ENCODE measurements at places on chromosomes 5 and 9.
A peak's percentile ranks its signal among the peaks of the same experiment; 100 is the strongest.

DNA sequence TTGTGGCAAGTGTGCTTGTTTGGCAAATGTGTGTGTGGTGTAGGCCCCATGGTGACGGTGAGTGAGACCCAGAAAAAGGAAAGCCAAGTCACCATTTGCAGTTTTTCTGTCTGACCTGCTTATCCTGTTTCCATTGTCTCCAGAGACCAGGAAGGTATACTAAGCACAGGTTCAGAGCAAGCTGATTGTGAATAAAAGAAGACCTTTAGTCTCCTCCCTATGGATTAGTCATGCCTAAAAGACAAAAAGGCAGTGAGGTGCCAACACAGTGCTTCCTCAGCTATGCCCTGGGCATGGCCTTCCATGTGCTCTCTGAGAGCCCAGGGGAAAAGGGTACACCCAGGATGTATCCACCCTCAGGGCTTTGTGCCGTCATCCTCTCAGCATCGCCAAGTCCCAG is 49.2 kb upstream of the SHOC1 start:
- no peak for DNase-seq

- DNase-seq: no peak
Observed at GRCh38 chr9:89011683-89012082, 20.4 kb downstream of the S1PR3 start.

GRCh38 chr5:150035139-150035895 is 34.8 kb downstream of the HMGXB3 start:
- DNase-seq: no peak

GRCh38 chr9:81318571-81318970 is 370.8 kb downstream of the TLE1 start:
- DNase-seq: no peak

GRCh38 chr5:16561660-16562059 is 55.1 kb downstream of the RETREG1 start:
- DNase-seq: no peak

GRCh38 chr9:126488310-126488709 is 125.4 kb upstream of the LMX1B start:
- no peak for DNase-seq

- no peak for DNase-seq
Observed at GRCh38 chr9:69454321-69454720, 129.3 kb downstream of the ENTREP1 start.

GRCh38 chr9:84917366-84918070 is 248.0 kb downstream of the NTRK2 start:
- no peak for DNase-seq

DNA sequence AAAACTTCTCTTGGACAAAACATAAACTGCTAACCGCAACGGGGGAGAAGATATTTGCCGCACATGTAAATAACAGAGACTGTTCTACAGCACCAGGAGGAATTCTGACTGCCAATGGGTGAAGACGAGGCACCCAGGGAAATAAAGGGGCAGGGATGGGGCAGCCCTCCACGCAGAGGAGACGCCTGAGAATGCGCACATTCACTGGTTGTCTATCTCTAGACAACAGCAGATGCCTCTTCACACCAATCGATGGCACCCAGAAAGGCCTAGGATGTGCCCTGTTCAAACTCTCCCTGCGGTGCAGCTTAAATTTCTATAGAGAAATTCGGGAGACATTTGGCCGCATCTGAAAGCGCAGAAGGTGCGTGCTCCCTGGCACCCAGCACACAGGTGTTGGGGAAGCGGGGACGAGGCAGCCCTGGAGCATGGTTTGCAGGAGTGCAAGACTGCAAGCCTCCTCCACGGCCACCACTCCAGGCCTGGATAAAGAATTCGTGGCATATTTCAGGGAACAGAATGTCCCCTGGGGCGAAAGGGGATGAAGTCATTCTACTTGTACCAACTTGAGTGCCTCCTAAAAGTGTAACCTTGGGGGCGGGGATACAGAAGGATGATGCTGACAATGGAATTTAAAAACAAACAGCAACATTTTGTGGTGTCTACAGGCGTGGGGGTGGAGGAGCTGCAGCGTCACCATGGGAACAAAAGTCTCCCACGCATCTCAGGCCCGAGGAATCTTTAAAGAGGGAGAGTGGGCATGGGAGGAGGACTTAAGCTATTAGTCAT is 6.3 kb upstream of the IRX2 start:
- DNase-seq: peak; percentile 70

GRCh38 chr9:97767891-97768290 is 70.8 kb upstream of the XPA start:
- DNase-seq: no peak

All from GM23338 (cell line).